Left lung (tissue), 14 donors: ENCODE measurements at places on chromosomes 4 and X. TPM values are rescaled to one million over a fixed set of nuclear protein-coding genes. Genes with fewer than 3 reads are reported as not detected.

DNA sequence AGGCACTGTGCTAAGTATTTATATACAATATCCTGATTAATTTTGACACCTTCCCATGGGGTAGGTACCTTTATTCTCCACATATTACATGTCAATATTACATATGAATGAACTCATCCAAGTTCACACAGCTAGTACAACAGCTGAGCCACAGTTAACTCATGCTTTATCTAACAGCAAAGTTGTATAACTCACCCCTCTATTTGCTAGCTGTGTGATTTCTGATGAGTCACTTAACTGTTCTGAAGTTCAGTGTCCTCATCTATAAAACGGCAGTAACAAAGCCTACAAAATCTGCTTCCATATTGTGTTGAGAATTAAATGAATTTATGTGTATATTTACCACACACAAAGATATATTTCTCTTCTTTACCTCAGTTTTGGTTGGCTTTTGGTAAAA, 48.2 kb upstream of the KDR start:
- DNase-seq, result no peak
- H3K4me1 ChIP-seq, result peaks cover 5% of the 10 kb centered on the region
- no peaks in the 10 kb centered on the region for H3K36me3 ChIP-seq
- H3K4me3 ChIP-seq, result no peak overlapping the region
- H3K27me3 ChIP-seq, result no peaks in the 10 kb centered on the region
- H3K27ac ChIP-seq, result peak overlapping the region; percentile 72

DNA sequence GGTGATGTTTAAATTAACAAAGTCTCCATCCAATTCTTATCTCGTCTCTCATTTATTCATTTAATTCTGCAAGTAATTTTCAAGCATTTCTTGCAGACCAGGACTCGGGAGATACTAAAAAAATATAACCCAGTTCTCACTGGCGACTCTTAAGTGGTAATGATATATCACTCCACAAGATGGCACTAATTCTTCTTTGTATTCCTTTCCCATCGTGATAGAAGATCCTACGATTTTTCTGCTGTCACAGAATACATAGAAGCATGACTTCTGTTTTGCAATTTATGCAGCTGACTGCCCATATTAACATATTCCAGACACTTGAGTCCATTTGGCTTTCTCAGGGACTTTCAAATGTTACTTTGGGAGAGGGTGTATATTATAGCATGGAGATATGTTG, 64.0 kb upstream of the FGF13 start:
- DNase-seq, result no peak
- H3K36me3 ChIP-seq, result no peaks in the 10 kb centered on the region
- H3K4me3 ChIP-seq, result no peak overlapping the region
- no peaks in the 10 kb centered on the region for H3K4me1 ChIP-seq
- no peak overlapping the region for H3K27ac ChIP-seq
- H3K27me3 ChIP-seq, result no peaks in the 10 kb centered on the region

DNA sequence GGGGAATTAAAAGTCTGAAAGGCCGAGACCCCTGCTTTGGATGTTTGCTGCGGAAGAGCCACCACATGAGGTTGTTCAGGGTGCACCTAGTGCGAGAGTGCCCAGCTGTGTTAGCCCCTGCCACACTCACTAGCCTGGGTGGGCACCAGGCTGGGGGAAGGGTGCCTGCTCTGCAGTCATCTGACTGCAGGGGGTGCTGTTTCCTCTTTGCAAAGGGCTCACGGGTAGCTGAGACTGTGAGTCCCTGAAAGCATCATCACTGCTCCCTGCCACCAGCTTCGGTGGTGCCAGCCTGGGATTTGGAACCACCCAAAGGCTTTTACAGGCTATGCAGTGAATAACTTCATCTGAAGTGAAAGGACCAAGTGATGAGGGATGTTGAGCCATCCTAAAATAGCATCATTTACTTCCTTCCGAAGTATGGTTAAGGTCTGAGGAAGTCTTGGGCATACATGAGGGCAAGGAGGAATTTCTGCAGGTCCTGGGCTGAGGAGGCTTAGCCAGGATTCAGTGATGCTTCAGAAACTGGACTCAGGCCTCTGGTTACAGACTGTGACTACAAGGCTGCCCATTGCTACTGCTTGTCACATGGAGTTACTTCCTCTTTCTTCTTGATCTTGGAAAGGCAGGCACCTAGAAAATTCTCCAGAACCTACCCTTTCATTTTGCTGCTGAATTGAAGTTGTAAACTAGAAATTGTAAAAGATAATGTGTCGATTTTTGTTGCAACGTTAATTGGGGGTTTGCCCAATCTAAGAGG, 293.2 kb upstream of the PRPS2 start:
- no peaks in the 10 kb centered on the region for H3K4me1 ChIP-seq
- H3K36me3 ChIP-seq, result no peaks in the 10 kb centered on the region
- H3K27me3 ChIP-seq, result no peaks in the 10 kb centered on the region
- no peak overlapping the region for H3K27ac ChIP-seq

DNA sequence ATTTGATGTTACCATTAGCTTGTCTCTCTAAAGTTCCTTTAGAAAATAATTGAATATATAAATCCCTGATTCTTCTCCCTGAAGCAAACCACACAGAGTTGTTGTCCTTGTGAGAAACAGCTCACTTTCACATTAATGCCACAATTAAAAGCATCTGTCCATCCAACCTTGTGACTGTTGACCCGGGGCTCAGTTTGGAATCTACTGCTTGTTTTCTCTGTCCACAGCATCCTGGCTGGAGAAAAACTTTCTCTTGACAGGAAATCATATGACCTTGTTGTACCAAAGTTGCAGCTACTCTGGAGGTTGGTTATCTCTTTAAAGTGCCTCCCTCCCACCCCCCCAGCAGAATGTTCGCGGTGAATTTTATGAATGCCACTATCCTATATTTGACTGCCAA, 3.1 kb downstream of the PRKG2 start:
- peaks cover 51% of the 10 kb centered on the region for H3K27me3 ChIP-seq
- no peak overlapping the region for H3K27ac ChIP-seq
- DNase-seq, result no peak
- no peak overlapping the region for H3K4me3 ChIP-seq
- H3K4me1 ChIP-seq, result peaks cover 6% of the 10 kb centered on the region

GRCh38 chr4:182740256-182740655, 176.9 kb downstream of the DCTD start:
- no peaks in the 10 kb centered on the region for H3K4me1 ChIP-seq
- no peak overlapping the region for H3K27ac ChIP-seq
- no peak overlapping the region for H3K4me3 ChIP-seq
- DNase-seq, result no peak
- H3K27me3 ChIP-seq, result no peaks in the 10 kb centered on the region
- no peaks in the 10 kb centered on the region for H3K36me3 ChIP-seq

DMD gene
- total RNA-seq, result 17.2 TPM

TCEAL3 gene
- 20.8 TPM for total RNA-seq

DRD5 gene
- total RNA-seq, result not detected
